NCI-H2081 treated with DMSO at 0.1 percent for 48 hours (cell line): ENCODE measurements at places on chromosomes 6 and 20.

DNA sequence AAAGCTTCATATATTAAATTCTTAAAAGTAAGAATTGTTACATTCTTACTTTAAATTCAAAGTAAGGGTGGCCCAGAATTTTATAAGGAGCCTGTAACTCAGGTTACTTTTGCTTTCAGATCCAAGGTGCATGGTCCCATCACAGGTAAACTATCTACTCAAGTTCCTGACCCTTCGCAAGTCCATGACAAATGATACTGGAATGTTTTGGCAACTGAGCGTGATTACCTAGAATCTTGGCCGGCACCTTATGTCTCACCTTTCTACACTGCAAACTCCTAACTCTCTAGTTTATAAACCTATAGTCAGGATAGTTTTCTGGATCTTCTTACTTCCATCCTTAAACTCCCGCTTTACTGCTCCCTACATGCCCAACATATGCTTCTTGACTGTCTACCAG lies 67.9 kb upstream of the HMGN3 start:
- no peak for DNase-seq

GRCh38 chr20:63119121-63119962 lies 96.6 kb downstream of the YTHDF1 start:
- DNase-seq: no peak

DNA sequence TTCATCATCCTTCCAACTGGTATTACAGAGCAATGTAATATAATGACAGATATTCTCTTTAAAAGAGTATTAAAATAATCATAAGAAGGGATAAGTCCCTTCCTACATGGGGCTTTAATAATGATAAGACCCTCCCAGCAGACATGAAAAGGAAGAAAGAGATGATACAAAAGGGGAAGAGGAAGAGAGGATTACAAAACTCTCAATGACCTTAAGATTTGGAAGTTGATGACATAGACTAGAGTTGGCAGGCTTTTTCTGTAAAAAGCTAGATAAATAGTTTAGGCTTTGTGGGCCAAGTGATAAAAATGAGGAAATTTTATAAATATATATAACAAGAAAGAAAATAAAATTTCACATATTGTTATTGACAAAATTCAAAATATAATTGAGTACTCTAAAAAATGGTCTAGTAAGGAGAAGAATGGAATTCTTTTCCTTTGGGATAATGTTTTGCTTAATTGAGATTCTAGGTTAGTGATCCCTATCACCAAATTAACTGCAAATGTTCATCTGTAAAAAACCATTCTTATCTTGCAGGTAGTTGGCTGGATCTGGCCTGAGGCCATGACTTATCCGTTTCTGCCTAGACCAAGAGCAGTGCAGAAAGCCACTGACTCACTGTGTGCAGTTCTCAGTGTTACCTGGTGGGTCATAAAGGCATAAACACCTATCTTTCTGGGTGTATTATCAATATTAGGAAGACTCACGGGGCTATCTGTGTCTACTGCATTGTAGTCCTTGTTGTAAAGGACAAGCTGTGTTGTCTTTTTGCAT lies 11.0 kb downstream of the RIPOR2 start:
- DNase-seq: no peak

DNA sequence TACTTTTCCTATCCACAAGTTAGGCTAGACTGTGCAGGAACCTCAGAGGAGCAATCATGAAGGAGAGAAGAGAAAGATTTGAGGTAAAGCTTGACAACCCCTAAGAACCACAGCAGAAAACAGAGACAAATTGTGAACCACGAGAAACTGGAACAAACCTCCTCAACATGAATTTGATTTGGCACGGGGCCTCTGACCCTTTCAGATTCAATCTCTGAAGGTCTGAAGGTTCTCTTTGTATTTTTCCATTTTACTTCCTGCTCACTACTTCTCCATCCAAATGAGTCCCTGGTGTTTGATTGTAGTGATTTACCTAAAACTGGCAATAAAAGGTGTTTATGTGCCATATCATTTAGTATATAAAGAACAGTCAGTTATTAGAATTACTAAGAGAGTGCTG lies 126.1 kb upstream of the STXBP5 start:
- no peak for DNase-seq

- no peak for DNase-seq
These were observed 9.6 kb downstream of the IGF2R start for GRCh38 chr6:159978291-159979135.

GRCh38 chr6:15682965-15683822 lies 20.4 kb upstream of the DTNBP1 start:
- no peak for DNase-seq

GRCh38 chr6:32112431-32112980 lies 3.4 kb upstream of the TNXB start:
- DNase-seq: no peak

- no peak for DNase-seq
These were observed 184.5 kb downstream of the COL21A1 start for GRCh38 chr6:56062836-56063235.

- no peak for DNase-seq
These were observed 495.0 kb upstream of the NRSN1 start for GRCh38 chr6:23630726-23631635.

GRCh38 chr6:17218023-17218748 lies 63.0 kb upstream of the RBM24 start:
- DNase-seq: no peak

GRCh38 chr6:14757418-14757817 lies 488.5 kb upstream of the JARID2 start:
- no peak for DNase-seq

- DNase-seq: no peak
These were observed 192.5 kb downstream of the PTPRK start for GRCh38 chr6:128327890-128328289.

DNA sequence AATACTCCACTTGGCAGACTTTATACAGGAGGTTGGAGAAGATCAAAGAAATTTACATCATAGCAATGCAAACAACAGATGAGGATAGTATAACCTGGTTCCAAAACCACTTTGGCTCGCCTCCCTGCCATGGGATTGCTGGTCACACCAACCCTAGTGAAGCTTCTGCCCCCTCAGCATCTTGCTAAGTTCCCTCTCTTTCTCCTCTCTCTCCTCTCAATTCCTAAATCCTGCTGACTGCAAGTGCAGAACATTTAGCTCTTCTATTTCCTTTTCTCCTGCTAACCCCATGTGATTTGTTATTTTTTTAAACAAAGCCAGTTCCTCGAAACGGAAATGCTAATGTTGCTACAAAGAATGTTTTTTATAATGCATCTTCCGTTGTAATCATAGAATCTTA lies 50.3 kb upstream of the LY86 start:
- DNase-seq: no peak

DNA sequence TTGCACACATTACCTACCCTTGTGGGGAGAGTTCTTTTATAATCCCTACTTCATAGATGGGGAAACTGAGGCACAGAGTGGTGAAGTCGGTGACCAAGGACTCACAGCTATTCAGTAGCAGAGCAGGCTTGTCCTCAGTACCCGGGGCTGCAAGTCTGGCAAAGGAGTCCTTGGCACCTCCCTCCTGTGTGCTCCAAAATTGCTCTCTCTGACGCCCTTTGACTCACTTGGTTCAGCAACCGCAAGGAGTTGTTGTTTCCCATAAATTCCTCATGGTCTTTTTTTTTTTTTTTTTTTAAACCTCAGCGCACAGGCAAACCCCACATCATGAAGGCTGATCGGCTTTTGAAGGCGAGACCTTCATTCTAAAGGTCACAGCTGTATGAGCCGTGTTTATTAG lies 143.2 kb downstream of the CEBPB start:
- no peak for DNase-seq

- no peak for DNase-seq
These were observed 86.9 kb downstream of the LYRM4 start for GRCh38 chr6:5173810-5174209.

DNA sequence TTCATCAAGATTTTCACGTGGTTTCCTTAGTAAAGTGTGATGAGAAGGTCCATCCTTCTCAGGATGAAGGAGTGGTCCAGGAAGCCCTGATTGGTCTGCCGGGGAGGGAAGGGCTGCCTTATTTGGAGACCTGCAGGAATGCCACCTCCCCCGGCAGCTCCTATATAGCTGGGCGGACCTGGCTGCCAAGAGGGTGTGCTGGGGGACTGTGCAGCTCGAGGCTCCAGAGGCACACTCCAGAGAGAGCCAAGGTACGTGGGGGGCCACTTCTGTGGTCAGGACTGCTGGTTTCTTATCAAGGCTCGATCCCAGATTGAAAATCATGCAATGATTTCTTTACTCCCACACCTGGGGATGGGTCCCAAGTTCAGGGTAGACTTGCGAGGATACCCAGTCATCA lies at the start of gene PRND:
TSS of gene PRND (plus strand) at position 191 of the 400 bp plus-strand sequence. CDS start 2,643 bp downstream, outside the sequence.
- DNase-seq: no peak

GRCh38 chr6:106098383-106099234 lies 12.5 kb downstream of the PRDM1 start:
- no peak for DNase-seq

- no peak for DNase-seq
These were observed 116.7 kb downstream of the SIM1 start for GRCh38 chr6:100347901-100348550.

- DNase-seq: no peak
These were observed 150.0 kb downstream of the CDC5L start for GRCh38 chr6:44537306-44538049.
